Fibroblast of the aortic adventitia (primary cell): ENCODE measurements at places on chromosomes 2 and 18. TPM values are rescaled to one million over a fixed set of nuclear protein-coding genes. Genes with fewer than 3 reads are reported as not detected.

Gene UNC80
- not detected in 2 replicates for total RNA-seq

Gene TNFRSF11A
- total RNA-seq, result 0.08 and 1.1 TPM in 2 replicates

Gene SLC16A14
- total RNA-seq, result 0.49 and 1.4 TPM in 2 replicates

Gene PPP1R1C
- total RNA-seq, result 1.4 TPM in 1 of 2 replicates, not detected in the other

Gene PEX13
- 13.7 and 26.8 TPM in 2 replicates for total RNA-seq

Gene GPR35
- 0.09 and 0.25 TPM in 2 replicates for total RNA-seq

Gene EN1
- 0.63 and 0.90 TPM in 2 replicates for total RNA-seq

DNA sequence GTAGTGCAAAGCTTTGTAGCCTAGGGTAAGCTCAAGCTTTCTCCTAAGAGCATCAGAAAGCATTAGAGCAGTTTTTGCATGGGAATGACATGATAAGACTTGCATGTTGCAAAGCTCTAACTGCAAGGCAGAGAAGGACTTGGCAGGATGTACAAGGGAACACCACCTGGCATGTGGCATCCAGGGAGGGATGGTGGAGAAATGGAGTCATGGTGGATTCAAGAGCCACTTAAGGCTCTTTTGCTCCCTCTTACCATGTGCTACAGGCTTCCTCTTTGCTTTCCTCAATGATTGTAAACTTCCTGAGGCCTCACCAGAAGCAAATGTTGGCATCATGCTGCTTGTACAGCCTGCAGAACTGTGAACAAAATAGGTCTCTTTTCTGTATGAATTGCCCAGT is 266.0 kb downstream of the GLI2 start:
- no peak for DNase-seq

GRCh38 chr2:239035361-239035814 is 187.5 kb downstream of the TWIST2 start:
- no peak for DNase-seq

DNA sequence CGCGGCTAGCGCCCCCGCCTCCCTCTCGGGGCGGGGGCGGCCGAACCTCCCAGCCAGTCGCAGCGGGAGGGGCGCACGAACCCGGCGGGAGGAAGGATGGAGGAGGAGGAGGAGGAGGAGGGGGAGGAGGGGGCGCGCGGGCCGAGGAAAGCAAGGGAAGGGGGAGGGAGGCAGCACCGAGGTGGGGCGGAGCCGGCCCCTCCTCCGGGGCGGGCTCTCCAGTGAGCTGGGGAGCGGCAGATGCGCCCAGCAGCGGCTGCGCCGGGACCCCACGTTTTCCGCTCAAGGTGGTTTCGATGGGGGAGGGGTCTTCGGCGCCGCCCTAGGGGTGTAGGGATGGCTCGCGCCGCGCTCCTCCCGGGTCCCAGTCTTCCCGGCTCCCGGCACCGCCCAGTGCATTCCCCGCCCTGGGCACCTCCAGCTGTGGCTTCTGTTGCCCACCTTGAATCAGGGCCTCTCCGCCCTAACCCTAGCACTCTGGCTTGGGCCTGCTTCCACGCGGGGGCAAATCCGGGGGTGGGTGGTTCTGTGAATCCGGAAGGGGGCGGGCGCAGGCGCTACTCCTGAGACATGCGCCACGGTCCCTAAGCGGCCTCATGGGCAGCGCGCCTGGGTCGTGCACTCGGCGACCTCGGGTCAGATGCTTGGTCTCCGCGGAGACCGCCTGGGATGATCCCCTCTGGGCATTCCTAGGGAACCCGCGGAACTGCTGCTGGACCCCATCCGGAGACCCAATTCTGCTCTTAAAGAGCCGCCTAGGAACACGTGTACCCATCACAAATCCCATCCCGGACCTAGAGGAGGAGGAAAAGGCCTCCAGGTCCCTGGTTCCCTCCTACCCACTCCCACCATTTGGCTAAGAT is at the start of gene FBXO41:
Gene FBXO41, minus strand, starts transcription at position 183 of the 863 bp plus-strand sequence. CDS start 14,848 bp downstream, outside the sequence.
- DNase-seq, result no peak

GRCh38 chr2:85768713-85769112 is 14.9 kb downstream of the ATOH8 start:
- DNase-seq, result peak; percentile 83

GRCh38 chr2:223970343-223971128 is 13.3 kb downstream of the MRPL44 start:
- peak; percentile 85 for DNase-seq

DNA sequence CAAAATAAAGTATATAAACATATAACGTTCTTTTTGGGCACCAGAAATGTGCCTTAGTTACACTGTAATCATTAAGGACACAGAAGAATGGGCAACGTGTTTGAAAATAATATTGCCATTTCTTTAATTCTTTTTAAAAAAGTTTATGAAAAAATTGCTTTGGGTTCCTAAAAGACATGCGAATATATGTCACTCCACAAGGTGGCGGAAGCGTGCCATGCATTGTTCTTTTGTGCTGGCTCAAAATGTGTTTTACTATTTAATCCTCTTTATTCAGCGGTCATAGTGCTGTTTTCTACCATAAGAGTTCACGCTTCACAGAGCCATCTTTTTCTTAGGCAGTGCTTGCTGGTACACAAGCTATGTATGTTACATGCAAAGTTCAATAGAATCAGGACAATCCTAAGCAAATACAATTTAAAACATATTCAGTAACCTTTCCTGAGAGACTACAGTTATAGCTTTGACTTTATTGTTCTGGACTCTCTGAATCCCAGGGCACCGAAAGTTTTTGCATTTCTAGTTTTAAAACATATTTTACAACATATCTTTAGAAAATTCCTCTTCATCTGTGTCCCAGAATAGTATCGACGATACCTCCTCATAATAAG is 147.8 kb upstream of the ERBB4 start:
- DNase-seq, result peak; percentile 85

DNA sequence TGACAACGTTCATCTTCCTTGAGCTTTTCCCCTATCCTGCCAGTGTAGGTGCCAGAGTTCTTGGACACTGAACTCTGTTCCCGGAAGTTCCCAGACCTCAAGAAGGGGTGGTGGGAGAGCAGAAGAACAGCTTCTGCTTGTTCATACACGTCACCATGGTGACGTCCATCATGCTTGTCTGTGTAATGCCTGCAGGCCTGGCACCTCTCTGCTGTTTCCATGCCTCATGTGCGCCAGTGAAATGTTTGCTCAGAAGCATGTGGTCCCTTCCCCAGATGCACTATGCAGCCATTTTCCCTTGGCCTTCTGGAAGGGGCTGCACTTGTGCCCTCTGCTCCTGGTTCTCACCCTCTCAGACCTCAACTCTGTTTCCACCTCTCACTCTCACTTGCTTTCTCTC is 210.8 kb upstream of the NABP1 start:
- no peak for DNase-seq

DNA sequence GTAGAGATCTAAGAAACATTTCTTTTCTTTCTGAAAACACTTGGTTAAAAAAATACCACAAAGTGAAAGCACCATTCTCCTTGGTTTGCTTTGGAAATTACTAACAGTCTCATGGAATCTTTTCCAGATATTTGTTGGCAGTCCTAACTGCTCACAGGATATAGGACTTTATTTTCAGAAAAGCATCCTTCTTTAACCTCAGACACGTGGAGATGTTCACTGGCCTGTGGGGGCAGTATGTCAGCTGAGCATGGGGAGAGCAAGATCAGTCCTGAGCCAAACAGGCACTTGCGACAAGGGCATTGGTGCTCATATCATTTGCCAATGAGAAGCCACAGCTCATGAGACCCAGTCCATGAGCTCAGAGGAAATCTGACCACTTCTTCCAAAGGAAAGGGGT is 371.9 kb downstream of the NBAS start:
- peak; percentile 40 for DNase-seq

DNA sequence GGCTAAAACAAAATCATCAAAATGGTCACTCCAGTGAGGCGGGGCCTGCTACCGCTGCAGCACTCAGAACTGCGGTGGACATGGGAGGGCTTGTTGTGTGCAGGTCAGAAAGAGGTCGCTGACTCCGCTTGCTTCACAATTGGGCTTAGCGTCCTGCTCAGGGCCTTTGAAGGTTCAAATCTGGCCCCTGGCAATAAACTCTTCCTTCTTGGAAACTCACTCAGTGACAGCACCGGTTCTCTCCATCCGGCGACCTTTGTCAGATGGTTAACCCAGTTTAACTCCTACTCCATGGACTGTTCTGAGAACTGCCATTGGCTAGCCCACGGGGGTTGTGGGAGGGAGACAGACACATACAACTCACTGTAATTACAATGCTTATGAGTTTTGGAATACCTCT is 29.0 kb upstream of the LAPTM4A start:
- DNase-seq, result no peak

DNA sequence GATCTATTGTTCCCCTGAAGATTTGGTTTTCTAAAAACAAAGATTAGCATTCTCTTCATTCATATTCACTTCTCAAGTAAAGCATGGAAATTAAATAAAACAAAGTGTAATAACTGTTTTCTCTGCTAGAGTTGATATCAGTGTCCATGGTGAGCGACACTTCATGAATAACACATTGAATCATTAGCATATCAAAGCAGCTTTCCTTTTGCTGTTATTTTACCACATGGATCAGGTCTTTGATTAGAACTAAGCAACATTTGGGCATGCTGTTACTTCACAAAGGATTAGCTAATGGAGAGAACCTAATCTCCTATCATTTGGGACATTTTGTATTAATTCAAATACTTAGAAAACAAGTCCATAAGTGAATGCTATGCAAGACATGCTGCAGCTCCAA is 368.8 kb upstream of the CDH19 start:
- DNase-seq, result no peak

DNA sequence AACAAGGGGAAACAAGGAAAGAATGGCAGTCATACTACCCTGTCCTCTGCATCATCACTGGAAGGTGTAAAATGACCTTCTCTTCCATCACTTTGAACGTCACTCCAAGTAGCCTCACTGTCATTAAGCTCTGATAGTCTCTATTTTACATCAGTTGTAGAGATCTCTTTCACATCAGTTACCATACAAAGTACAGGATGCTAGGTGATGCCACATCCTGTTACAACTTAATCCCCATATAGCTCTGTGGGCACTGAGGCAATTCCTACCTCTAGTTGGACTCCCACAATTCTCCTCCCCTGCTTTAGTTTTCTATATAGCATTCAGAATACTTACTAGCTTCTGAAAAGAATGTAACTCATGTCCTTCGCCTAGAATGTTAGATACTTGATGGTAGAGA is 55.1 kb upstream of the TTC27 start:
- no peak for DNase-seq

DNA sequence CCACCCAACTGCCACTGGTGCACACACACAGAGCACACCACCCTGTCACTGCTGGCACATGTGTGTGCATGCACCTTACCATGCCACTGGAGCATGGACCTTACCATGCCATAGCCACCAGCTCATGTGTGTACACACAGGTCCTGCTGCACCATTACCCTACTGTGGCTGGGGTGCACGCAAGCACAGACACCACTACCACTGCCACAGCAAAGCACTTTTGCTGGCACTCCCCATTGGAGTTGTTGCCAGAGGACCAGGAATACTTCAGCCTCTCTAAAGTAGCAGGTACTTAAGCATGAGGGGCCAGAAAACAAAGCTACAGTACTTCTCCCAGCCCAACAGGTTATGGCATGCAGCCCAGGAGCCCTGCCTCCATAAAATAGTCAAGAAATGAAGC is 404.8 kb downstream of the MBD2 start:
- DNase-seq, result no peak

DNA sequence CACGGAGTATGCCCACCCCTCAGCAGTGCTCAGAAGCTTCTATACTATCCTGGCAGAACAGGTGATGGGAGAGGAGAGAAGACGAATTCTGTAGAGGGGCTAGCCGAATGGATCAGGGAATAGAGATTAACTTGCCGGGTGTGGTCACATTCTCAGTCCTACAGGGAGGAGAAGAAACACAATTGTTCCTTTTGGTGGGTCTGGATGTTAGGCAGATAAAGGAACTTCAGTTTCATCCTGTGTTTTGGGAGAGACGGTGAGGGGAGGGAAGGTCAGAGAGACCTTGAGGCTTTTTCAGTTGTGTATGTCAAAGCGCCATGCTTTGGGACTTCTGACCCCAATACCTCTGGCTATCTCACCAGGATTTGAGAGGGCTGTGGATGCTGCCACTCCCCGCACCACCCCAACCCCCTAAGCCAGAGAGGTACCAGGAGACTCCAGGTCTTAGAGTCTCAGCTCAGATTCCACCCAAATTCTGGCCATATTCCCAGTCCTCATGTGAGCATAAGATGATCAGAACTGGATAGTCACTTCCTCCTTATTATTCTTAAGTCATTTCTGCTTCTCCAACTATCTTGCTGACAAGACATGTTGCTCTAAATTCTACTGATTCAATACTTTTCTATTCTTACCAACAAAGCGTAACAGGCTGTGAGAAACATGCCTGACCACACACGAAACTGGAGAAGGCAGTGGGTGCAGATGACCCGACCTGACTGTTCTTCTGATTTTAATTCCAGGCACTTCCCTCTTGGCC is 2.3 kb upstream of the TMEM37 start:
- DNase-seq, result peak; percentile 4

DNA sequence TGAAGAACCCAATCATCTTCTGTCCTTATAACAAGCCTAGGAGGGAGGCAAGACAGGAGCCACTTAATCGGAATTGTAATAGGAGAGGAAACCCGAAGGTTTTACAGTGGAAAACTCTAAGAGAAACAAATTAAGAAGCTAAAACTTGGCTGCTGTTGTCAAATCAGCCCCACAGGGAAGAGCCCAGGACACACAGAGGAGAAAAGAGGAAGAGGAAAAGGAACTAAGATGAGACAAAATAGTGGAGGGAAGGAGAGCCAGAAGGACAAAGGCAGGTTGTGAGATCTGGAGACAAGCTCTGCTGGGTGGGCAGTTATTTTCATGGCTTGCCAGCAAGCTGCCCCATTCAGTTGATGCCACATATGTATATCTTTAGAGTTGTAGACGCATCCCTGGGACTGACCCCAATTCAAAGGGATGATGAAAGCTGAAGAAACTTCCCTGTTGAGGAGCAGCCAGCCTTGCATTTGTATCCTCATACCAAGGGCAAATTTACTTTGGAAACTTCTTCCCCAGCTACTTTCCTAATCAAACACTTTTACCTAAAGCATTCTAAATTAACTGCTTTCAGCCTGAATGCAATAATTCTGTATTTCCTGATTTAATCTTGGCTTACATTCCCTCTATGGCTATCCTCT is 499.8 kb upstream of the MEIS1 start:
- DNase-seq, result no peak

DNA sequence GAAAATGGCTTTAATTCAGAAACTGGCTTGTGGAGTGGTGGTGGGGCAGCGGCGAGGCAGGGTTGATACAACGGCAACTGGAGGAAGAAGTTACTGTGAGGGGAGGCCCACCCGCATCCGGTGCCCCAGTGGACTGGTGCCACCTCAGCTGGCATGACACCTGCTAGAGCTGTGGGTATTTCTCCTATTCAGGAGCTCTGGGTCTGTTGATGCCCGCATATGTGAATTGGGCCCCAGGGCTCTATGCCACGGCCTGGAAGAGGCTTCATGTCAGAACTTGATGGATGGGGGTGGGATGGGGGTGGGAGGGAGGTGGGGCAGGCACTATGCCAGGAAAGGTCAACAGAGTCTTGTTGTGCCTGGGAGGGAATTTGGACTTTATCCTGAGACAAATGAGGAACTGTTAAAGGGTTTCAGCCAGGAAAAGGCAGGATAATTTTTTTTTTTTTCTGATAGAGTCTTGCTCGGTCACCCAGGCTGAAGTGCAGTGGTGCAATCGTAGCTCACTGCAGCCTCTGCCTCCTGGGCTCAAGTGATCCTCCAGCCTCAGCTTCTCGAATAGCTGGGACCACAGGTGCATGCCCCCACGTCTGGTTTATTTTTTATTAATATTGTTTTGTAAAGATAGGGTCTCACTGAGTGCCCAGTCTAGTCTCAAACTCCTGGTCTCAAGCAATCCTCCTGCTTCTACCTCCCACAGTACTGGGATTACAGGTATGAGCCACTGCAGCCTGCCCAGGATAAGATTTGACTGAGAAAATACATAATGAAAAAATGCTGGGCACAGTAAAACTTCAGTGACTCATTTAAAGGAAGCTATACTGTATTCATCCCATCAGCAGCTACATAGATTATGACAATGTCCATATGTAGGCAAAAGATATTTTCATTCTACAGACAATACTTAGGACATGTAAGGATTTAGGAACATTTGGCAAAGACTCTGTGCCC is 52.6 kb downstream of the SH2D6 start:
- DNase-seq, result no peak
